ENCODE measurements at places on chromosomes 11 and 22.

DNA sequence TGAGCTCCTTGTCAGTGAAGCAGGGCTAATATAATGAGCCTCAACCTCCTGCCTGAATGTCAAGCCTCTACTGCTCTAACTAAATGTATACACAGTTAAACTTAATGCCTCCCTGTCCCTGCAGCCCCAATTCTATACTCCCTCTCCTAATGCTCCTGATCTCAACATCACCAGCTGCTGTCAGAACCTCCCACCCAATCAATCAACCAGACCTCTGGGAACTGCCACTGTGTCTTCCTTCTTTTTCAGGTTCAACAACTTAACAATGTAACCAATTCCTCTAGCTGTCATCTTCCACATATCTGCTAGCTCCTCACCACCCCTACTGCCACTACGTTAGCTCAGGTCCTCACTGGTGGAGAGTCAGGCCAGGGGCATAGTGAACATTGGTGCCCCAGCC, 339.8 kb upstream of the NARS2 start:
- DNase-seq = no peak

DNA sequence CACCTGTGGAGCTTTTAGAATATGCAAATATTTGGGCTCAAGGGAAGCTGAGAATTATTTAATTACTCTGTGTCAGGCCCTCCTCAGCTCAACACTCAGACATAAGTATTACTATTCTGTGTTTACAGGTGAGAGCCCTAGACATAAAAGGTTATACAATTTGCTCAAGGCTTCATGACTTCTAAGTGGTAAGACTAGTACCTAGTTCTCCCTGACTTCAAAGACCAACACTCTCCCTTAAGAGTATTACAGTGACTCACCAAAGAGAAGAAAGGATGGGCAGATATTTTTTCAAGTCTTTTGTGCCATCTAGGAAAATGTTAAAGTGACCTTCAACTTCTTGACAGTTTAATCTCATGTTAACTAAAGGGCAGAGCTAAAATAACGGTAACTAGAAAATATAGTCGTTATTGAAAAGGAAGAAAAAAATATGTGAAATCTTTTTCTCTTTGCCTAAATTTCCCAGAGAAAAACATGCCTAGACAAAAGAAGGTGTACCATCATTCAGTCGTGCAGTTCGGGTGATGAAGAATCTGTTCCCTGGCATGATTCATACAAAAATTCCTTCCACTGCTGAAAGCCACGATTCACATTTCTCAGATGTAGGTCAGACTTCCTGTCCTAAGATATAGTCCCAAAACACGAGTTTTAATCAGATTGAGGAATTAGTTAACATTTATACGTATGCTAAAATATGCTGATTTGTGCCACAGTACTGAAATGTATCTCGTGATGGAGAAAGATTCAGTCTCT, 849.1 kb upstream of the API5 start:
- DNase-seq = no peak

GRCh38 chr11:32630844-32631243, 47.2 kb downstream of the EIF3M start:
- DNase-seq = no peak

DNA sequence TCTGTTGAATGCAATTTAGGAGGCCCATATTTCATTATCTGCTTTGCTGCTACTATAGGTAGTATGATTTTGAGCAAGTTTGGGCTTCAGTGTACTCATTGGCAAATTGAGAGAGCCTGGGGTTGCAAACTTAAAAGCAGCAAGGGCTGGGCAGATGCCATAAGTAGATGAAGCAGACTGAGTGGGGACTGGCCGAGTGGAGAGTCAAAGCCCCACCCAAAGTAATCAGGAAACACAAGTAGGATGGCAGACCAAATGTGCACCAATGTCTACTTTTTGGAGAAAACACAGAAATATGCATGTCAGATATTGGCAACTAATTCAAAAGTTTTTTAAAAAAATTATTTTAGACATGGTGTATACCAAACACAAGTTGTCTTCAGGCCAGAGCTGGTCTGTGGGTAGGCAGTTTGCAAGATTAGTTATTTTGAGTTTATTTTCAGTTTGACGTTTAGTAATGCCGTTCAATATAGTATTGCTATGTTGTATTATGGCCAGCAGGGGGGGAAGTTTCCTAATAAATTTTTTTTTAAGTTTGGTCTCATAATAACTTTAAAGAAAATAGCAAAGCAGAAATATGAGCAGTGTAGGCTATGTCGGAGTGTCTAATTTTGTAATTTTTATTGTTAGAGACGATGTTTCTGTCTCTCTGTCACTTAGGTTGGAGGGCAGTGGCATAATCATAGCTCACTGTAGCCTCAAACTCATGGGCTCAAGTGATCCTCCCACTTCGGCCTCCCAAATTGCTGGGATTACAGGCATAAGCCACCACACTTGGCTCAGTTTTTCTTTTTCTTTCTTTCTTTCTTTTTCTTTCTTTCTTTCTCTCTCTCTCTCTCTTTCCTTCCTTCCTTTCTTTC, 105.1 kb downstream of the HIPK3 start:
- DNase-seq = no peak

GRCh38 chr11:69671734-69672465, 3.3 kb downstream of the LTO1 start:
- DNase-seq = no peak

- no peak for DNase-seq
These were observed 90.3 kb downstream of the KCNQ1 start for GRCh38 chr11:2534957-2535672.

DNA sequence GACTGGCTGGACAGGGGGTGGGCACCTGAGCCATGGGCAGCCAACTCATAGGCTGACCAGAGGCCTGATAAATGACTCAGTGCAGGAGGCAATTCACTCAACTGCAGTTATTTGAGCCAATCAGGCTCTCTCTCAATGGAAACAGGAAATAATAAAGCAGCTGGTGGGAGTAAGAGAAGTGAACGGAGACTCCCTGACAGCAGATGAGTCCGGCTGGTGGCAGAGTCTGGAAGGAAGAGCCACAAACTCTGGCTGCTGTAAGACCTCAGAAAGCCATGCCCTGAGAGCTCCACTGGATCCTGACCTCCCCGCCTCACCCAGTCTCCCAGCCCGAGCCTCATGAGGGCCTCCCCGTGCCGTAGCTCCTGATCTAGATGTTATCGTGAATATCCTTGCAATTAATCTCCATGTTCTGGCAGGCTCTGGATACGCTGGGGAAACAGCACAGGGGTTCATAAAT, 69.8 kb downstream of the TRIM29 start:
- no peak for DNase-seq

DNA sequence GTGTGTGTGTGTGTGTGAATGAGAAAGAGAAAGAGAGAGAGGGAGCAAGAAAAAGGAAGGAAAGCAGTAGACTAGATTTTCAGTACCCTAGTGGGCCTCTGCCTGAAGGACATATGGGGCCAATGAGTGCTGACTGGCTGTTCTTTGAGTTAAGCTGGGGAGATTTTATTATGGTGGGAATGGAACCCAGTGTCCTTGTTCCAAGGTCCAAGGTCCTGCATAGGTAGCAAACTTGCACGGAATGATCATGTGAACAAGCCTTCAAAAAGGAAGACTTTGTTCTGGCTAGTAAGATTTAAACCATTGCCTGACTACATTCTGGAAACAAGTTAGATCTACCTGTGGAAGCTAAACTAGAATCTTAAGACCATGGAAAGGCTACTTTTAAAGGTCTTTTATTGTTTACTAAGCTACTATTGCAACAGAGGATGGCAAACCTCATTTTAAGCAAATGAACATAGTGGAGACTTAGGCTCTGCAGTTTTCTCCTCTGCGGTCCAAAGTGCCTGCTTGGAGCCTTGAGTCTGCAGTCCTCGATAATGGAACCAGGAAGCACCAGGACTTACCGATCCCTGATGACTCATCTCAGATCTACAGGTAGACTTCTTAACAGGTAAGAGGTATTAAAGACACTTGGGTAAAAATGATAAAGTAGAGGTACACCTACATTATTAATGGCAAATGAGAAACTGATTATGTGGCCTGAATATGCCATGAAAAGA, 10.2 kb upstream of the GRAMD1B start:
- DNase-seq = no peak

DNA sequence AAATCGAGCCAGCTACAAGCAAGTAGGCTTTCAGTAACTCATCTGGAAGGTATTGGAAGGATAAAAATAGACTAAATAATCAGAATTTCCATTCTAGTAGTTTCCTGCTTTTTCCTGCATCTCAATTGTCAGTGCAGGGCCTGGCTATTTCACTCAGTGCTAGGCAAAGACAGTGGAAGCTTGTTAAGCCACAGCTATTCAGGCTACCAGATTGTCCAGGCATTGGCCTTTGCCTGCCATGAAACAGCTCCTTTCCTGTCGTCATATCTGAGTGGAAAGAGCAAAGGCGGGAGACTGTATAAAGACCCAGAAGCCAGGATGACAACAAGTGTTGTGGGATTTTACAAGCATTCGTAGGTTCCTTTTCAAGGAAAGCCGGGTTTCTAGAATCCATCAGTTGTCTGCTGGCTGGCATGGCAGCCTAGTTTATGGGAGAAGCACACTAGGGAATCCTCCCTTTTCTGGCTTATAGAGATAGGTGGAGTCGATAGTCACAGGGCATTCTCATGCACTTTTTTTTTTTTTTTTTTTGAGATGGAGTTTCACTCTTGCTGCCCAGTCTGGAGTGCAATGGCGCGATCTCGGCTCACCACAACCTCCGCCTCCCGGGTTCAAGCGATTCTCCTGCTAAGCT, 2.0 kb upstream of the TNRC6B start:
- no peak for DNase-seq

DNA sequence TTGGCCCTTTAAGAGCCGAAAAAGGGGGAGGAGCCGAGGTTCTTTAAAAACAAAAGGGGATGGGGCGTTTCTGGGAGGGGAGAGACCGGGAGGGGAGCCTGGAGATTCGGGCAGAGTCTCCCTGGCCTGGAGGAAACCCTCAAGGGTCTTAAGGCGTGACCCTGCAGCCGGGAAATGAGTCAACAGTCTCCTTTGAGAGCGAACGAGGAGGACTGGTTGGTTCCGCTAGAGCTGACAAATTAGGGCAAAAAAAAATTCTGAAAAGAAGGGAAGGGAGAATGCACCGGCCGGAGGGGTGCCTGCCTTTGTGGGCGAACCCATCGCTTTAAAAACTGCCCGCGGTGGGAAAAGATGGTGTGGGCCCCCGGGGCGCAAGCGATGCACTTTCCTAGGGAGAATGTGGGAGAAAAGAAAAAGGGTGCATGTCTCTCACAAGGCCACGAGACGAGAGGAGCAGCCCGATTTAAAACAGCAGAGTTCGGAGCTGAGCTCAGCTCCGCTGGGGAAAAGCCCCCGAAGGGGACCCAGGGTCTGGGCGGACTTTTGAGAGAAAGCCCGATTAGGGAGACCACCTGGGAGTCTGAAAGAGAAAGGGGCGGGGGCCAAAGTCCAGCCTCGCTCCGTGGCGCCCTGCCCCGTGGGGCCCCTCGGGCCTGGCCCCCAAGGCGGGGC, 874 bp downstream of the ZFTA start:
- DNase-seq = peak; percentile 25

- DNase-seq = no peak
These were observed 255.2 kb upstream of the ZC3H12C start for GRCh38 chr11:109838026-109838425.

- DNase-seq = no peak
These were observed 1299.3 kb downstream of the BRD1 start for GRCh38 chr22:48528221-48528915.

GRCh38 chr11:60376601-60377000, 1.7 kb upstream of the MS4A7 start:
- DNase-seq = no peak

DNA sequence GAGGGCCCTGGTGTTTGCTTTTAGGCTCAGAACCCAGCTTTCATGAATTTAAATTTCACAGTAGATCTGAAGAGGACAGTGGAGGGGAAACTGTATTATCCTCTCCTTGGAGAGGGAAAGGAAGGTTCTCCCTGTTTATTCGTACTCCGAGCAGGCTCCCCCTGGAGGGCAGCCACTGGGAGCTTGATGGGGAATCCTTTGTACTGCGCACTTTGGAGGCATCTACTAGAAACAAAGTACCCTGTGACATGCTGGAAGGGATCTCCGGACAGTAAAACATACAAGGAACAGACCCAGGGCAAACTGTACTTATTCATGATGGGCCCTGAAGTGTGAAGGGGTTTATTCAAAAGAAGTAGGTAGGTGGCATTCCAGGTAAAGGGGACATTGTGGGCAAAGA, 27.2 kb downstream of the NAV2 start:
- DNase-seq = no peak

- no peak for DNase-seq
These were observed 107.5 kb downstream of the NAV2 start for GRCh38 chr11:19820100-19820499.

All from T1000 (cell line).